H7 (cell line): ENCODE measurements at places on chromosomes 1 and 21.

GRCh38 chr21:15430577-15430976, 299.2 kb upstream of the USP25 start:
- DNase-seq: no peak

DNA sequence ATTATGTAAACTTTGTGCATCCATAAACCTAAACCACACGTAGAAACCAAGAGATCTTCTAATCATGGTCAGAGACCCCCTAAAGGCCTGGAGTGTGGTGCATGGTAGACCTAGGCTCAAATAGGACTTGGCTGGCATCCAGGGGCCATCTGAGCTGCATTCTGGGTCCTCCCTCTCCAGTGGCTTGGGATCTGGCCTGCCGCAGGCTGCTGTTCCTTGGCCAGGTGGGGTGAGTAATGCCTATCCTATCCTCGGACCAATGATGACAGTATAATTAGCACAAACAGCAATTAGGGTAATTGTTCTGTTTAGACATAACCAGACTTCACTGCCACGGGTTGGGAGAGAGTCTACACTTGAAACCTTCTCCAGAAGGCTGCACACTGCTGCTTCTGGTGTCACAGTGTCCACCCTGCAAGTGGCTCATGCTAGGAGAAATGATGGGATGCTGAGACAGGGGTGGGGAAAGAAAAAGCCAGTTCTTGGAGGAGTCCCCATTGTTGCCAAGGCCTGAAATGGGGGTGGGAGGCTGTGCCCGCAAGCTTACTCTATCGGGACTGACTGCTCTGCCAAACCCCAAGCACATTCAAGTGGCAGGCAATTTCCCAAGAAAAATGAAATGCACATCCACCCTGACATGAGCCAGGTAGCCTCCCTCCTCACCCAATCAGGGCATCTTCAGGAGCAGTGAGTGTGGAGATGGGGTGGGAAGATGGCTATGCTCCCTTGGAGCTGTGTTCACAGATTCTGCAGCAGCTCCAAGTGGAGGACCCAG, 12.5 kb upstream of the PKP1 start:
- no peak for DNase-seq

DNA sequence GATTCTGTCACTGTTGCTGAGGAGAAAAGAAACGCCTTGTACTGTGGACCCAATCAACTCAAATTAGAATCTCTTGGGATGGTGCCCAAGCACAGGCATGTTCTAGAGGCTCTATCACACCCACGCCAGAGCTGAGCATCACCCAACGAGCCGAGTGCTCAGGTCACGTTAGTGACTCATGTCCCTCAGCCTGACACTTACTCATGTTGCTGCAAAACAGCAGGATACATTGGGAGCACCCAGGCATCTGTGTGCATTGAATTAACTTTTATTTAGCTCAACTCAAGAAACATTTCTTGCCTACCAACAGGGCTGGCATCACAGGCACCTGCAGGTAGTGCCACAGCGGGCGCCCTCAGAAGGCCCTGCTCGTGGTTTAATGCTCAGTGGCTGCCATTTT, 149.8 kb downstream of the ETS2 start:
- no peak for DNase-seq

DNA sequence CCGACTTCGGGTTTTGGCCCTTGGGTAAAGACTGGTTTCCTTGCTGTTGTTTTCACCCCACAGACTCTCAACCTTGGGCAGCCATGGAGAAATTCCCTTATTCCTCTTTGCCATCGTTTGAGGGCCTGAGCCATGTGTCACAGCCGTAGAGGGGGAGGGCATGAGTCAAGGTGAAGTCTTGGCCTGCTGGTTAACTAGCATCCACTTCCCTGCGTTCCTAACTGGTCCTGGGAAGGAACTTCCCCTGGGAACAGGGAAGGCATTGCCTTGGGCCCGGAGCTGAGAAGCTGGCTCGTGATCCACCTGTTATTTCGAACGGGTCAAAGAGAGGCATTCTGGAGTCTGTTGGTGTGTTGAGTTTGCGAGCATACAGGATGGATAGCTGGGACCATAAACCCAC, 464.9 kb downstream of the CAMTA1 start:
- no peak for DNase-seq

GRCh38 chr1:101697072-101697471, 299.7 kb downstream of the OLFM3 start:
- no peak for DNase-seq

DNA sequence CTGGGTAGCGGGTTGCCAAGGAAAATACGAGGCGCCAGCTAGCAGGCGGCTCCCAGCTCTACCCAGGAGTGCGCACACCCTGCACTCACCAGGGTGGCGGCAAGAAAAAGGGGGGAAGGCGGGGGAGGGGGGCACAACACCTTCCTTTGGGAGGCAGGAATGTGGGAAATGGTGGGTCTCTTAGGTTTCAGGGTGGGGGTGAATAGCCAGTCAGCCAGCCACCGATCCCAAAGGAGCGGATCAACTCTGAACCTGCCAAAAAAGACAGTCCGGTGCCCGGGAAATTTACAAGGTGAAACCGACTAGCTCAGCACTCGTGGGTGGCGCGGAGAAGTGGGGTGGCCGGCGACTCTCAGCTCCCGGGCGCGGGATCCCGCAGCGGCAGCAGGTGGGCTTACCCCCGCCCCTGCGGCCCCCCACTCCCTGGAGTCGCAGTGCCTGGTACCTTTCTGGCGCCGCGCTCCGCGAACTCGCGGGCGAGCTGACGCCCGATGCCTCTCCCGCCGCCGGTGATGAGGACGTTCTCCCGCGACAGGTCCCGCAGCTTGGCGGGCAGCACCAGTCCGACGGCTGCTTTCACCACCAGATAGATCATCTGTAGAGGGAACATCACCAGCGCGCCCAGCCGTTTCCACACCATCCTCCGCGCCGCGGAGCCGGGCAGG, 1.2 kb downstream of the DHRS3 start:
- peak; percentile 71 for DNase-seq

DNA sequence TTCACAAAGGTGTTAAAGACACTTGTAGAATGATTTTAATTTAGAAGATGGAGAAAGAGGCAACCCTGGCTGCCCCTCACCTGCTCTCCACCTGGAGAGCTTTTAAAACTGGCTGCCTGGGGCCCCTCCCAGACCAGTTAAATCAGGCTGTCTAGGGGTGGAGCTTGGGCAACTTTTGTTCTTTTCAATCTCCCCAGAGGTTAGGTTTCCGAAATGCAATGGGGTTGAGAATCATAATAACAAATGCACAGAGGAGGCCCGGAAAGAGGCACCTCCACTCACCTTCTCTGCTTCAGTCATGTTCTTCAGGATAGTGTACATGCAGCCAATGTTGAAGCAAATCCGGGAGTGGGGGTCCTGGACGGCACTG, 400 bp downstream of the NCF2 start:
- peak; percentile 47 for DNase-seq

- peak; percentile 77 for DNase-seq
These were observed 860 bp downstream of the TMEM63A start for GRCh38 chr1:225881081-225881958.

GRCh38 chr1:41462680-41463004, 21.8 kb downstream of the EDN2 start:
- no peak for DNase-seq

GRCh38 chr1:41842326-41842725, 76.4 kb downstream of the HIVEP3 start:
- DNase-seq: peak; percentile 41

DNA sequence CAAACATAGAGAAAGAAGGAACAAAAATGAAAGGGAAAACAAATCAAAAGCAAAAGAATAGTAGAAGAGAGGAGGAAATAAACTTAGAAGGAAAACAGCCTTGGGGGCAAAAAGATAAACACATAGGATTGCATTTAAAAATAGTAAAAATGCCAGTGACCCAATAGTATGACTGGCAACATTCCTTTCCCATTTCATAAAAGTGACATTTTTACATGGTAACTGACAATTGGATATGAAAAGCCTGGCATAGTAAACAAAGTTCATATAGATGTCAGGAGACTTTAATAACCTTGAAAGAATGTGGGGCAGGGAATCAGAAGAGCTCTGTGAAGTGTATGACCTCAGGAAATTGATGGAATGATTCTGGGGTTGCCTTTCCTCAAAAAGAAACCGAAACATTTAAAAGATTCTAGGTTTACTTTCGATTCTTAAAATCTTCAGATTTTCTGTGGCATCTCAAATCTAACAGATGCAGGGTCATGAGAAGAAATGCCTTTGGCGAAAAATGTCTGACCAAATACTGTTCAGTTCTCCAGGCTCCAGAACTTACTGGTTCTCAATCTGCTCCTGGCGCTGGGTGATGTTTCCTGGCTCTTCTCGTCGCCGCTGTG, 33.7 kb downstream of the SPTA1 start:
- no peak for DNase-seq
